ENCODE measurements at places on chromosomes 2 and 18. TPM values are rescaled to one million over a fixed set of nuclear protein-coding genes. Genes with fewer than 3 reads are reported as not detected.

PLB1 gene
- 1.4 TPM for total RNA-seq

IWS1 gene
- 43.0 TPM for total RNA-seq

RAX gene
- total RNA-seq: not detected

THOC1 gene
- total RNA-seq: 20.6 TPM

ITGA4 gene
- total RNA-seq: 18.3 TPM

TMEM178A gene
- 1.3 TPM for total RNA-seq

SCN9A gene
- 7.8 TPM for total RNA-seq

HAAO gene
- 0.46 TPM for total RNA-seq

HNMT gene
- 84.5 TPM for total RNA-seq

DNAJB2 gene
- total RNA-seq: 33.0 TPM

CAVIN2 gene
- 10.4 TPM for total RNA-seq

PAX3 gene
- not detected for total RNA-seq

OR6B2 gene
- total RNA-seq: not detected

LAMA1 gene
- 55.3 TPM for total RNA-seq

WNT10A gene
- not detected for total RNA-seq

BBS5 gene
- 6.6 TPM for total RNA-seq

CCDC178 gene
- 0.28 TPM for total RNA-seq

TUBB8B gene
- total RNA-seq: not detected

CDH20 gene
- 0.18 TPM for total RNA-seq
